ENCODE measurements at places on chromosomes 7 and 10.

DNA sequence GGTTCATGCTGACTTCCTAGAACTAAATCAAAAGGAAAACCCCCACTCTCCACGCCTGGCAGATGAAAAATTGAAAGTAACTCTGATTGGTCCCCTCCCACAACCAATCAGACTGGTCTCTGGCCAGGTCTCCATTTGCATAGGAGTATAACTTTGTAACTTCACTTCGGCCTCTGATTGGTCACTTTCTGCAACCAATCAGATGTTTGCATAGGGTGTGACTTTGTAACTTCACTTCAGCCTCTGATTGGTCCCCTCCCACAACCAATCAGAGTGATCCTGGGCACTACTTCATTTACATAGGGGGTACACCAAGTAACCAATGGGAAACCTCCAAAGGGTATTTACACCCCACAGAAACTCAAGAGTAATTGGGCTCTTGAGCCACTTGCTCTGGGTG is 306.6 kb upstream of the PFKP start:
- no peak for DNase-seq

DNA sequence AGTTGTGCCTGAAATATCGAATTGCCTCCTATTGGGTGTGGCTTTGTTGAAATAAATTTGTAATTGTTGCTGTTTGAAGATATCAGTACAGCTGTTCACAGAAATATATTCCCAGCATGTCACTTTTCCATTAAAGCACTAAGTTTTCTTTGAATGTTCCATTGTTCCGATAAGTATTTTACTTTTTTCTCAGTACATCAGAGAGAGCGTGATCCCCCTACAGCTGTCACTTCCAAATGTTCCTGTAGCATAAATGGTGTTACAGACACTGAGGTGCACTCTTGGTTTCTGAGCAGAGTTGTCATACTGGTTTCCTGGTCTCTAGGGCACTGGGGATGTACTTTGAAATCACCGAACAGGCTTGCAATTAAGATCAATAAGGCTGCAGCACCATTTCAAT is 189.2 kb downstream of the CCSER2 start:
- no peak for DNase-seq

GRCh38 chr7:31028417-31028992 is 23.6 kb upstream of the ADCYAP1R1 start:
- DNase-seq: peak; percentile 86

DNA sequence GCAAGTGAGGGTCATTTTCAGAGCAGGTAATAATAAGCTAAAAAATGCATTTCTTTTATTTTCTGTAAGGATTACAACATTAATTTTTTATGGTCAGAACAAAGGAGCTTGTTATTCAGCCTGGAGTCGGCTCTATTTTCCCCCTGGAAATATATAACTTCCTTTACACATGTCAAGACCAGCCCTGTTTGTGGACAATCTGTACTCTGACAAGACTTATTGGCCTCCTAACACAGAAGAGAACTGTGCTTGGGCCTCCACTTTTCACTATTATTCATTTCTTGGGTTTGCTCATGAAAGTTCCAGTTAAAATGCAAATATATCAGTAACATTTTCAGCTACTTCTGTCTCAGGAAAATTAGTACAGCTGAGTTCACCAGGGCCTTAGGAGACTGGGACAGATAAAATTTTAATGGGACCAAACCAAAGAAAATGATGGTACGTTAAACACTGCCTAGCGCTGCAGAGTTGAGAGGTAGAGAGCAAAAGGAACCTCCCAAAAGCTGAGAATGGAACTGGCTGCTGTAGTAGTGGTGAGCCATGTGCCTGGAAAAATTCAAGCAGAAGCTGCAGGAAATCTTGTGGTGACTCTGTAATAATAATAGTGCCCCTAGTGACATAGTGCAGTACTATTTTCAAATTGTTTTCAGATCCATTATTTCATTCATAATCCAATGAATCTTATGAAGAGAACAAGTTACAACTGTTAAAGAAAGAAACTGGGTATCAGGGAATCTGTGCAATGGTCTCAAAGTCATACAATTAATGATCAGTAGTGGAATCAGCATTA is 227.2 kb upstream of the KIAA1217 start:
- no peak for DNase-seq

DNA sequence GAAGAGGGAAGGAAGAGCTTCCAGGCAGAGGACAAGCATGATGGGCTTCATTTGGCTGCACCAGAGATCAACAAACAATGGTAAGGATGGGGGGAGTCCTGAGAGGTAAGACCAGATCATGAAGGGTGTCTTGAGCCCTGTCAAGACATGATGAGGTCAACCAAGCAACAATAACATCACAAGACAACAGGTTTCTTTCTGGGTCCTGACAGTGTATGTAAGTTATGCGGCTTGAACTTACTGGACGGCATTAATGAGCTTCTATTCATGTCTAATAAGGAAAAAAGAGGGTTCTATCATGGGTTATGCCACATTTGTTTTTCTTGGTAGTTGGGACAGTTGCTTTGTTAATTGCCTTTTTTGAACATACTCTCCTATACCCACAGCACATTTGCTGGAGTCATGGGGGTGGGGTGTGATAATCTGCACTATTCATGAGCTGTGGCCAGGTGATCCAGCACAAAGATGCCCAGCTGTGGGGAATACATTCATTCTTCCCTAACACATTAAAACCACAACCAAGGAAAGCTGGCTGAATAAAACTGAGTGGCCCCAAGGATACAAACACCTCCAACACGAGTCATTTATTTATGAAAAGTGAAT is 168.8 kb upstream of the KLF14 start:
- no peak for DNase-seq
